MM.1S (cell line): ENCODE measurements at places on chromosomes 2 and 18.

- H3K27me3 ChIP-seq, result peaks cover 5% of the 10 kb centered on the region; the same call in 1 of the 2 replicates
- no peak within 1 kb of the TSS for H3K4me3 ChIP-seq
- no peaks in the 10 kb centered on the region for H3K36me3 ChIP-seq
- H3K27ac ChIP-seq, result no peak within 1 kb of the TSS
Measured at GRCh38 chr2:232539298-232540231, at the start of gene CHRNG. CHRNG (plus strand) TSS chr2:232539692; CDS start chr2:232539748, 56 bp downstream.

DNA sequence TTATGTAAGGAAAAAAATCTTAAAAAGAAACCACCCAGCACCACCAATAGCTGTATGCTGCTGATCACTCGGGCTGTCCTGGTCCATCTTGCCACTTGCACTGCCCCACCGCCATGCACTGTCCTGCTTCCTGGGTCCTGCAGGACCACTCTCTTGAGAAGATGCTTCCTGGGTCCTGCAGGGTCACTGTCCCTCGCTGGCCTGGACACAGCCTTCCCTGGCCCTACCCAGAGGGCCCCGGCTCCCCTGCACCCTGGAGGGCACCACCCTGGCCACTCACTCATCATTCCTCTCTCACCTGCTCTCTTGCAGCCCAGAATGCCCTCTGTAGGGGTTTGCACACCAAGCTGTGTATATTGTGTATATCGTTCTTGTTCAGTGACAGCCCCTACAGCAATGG is 2.4 kb upstream of the OTOS start:
- peaks cover 55% of the 10 kb centered on the region for H3K27me3 ChIP-seq
- DNase-seq, result no peak
- no peaks in the 10 kb centered on the region for H3K36me3 ChIP-seq

GRCh38 chr2:11090187-11090586 is 65.1 kb upstream of the SLC66A3 start:
- H3K4me3 ChIP-seq, result no peak overlapping the region
- no peak overlapping the region for H3K27ac ChIP-seq
- no peaks in the 10 kb centered on the region for H3K4me1 ChIP-seq
- DNase-seq, result no peak
- H3K36me3 ChIP-seq, result no peaks in the 10 kb centered on the region
- H3K27me3 ChIP-seq, result no peaks in the 10 kb centered on the region

DNA sequence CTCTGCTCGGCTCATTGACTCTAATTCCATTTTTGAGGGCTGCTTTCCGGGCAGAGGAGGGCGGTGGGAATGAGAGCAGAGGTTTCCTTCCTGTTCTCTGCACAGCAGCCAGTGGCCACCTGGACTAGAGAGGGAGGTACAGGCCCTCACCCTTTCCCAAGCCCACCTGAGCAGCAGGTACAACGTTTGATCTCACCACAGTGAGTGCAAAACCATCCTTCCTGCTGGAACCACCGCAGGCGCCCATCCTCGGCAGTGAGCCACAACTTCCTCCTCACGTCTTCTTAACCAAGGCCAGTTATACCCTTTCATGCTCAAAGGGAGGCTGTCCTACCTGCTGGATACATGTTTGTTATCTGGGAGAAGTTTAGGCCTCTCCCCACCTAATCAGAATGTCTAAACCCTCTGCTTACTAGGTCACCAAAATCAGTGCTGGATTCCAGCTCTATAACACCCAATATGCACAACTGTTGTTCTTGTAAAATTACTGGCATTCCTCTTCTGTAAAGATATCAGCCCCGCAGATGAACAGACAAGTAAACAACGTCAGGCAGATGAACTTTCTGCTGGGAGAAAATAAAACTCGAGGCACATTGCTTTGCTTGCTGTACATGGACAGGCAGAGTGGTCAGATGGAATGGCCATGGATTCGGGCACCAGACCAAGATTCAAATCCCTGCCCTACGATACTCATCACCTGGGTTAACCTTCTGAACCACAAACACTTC is 191.4 kb downstream of the SH3RF3 start:
- no peaks in the 10 kb centered on the region for H3K36me3 ChIP-seq
- no peak overlapping the region for H3K27ac ChIP-seq
- no peak for DNase-seq
- H3K4me1 ChIP-seq, result no peaks in the 10 kb centered on the region

- DNase-seq, result no peak
- no peak overlapping the region for H3K4me3 ChIP-seq
- no peaks in the 10 kb centered on the region for H3K36me3 ChIP-seq
- no peak overlapping the region for H3K27ac ChIP-seq
- H3K4me1 ChIP-seq, result no peaks in the 10 kb centered on the region
- no peaks in the 10 kb centered on the region for H3K27me3 ChIP-seq
Measured at GRCh38 chr2:39546937-39547336, 109.9 kb upstream of the MAP4K3 start.
